ENCODE measurements at places on chromosomes 5 and 9. TPM values are rescaled to one million over a fixed set of nuclear protein-coding genes. Genes with fewer than 3 reads are reported as not detected.

C9orf40 gene
- 7.2 TPM for total RNA-seq

ZFP37 gene
- 1.8 TPM for total RNA-seq

IL3 gene
- not detected for total RNA-seq

AQP3 gene
- 22.9 TPM for total RNA-seq

CCNI2 gene
- total RNA-seq: 0.14 TPM

KCNV2 gene
- total RNA-seq: not detected

PAX5 gene
- not detected for total RNA-seq

ZNF454 gene
- total RNA-seq: not detected

PCDHGB1 gene
- total RNA-seq: 1.9 TPM

PHF24 gene
- 0.21 TPM for total RNA-seq

Data from A549 treated with RU486 at 1 μM for 4 hours (cell line).